ENCODE measurements at places on chromosomes 3 and 15.

DNA sequence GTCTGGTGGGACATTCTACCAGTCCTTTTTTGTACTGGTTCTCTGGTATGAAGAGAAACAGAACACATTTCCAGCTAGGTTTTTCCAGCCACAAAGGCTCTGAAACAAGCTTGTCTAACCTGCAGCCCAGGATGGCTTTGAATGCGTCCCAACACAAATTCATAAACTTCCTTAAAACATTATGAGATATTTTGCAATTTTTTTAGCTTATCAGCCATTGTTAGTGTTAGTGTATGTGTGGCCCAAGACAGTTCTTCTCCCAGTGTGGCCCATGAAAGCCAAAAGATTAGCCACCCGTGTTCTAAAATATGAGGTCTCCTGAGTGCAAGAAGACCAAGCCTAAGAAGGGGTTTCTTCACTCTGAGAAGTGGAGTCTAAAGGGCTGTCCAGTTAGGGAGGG, 18.4 kb upstream of the TIMP4 start:
- no peak for DNase-seq

- DNase-seq, result no peak
These were observed 533.3 kb downstream of the NSUN3 start for GRCh38 chr3:94596141-94596540.

DNA sequence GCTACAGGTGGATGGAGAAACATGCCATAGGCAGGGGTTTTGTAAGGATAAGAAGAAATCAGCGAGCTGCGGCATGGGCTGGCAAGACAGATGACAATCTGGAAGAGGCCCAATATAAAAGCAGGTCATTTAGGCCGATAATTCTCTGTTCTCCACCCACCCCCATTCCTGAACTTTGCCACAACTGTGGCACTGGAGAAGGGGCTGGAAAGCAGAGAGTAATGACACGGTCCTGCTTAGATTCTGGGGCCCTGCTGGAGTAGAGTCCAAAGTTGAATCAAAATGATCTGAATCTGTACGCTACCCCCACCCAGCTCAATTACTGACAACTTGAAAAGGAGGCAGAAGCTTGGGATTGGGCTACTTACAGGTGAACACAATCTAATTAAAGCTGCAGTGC, 18.4 kb upstream of the BUB1B start:
- DNase-seq, result no peak

GRCh38 chr15:35376707-35377106, 169.3 kb downstream of the DPH6 start:
- no peak for DNase-seq

DNA sequence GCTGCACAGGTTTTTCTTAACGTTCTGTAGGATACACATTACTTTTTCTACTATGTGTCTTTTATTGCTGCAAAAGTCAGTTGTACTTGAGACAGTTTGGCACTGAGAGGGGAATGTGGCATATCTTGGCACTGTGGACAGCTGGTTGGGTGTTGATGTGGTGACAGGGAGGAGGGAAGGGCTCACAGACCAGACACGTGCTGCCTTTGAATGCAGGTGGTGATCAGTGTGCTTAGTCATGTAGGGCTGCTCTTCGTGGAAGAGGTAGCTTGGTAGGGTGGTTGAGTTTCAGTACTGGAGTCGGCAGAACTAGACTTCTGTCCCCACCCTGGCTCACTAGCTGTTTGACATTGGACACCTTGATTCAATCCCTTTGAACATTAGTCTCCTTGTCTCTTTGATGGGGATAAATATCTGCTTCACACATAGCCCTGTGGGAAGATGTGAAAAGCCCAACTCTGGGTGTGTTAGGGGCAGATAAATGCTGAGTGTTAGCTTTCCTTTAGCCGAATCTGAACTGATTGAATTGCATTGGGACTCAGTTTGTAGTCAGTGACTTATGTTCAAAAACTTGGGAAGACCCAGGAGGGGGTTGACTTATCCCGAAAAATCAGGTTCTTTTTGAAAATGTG, 108.4 kb downstream of the PTPRG start:
- no peak for DNase-seq

- no peak for DNase-seq
These were observed 47.5 kb upstream of the EPHB3 start for GRCh38 chr3:184514171-184514490.

DNA sequence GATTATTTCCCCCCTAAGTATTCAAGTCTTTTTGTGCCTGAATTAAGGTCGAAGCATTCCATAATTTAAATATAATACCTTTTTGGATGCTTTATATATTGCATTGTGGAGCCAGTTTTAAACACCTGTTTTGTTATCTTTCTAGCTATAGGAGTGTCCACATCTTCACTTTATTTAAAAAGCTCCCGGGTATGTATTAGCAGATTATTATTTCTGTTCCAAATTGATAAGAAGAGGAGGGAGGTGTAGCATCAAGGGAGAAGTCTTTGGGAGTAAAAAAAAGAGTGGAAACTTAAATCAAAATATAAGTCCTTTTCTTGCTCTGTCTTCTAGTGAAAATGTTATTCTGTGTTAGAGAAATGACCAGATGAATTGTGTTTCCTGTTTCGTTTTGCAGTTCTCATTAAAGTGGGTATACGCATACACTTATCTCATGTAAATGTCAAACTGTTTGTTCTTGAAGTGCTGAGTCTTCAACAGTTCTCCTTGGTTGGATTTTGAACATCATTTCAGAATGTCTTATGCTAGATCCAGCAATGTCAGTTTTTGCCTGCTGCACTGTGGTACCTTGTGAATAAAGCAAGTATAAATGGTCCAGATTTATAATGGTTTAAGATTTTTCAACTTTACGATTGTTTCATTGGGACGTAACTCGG, 105.8 kb downstream of the FNDC3B start:
- no peak for DNase-seq

GRCh38 chr3:118818386-118818785, 216.3 kb downstream of the IGSF11 start:
- DNase-seq, result no peak

- DNase-seq, result no peak
These were observed 91.3 kb downstream of the PLXNA1 start for GRCh38 chr3:127073941-127074820.
